ENCODE measurements at places on chromosomes 4 and X. TPM values are rescaled to one million over a fixed set of nuclear protein-coding genes. Genes with fewer than 3 reads are reported as not detected.

Gene MAGED4
- 0.40 TPM for total RNA-seq

DNA sequence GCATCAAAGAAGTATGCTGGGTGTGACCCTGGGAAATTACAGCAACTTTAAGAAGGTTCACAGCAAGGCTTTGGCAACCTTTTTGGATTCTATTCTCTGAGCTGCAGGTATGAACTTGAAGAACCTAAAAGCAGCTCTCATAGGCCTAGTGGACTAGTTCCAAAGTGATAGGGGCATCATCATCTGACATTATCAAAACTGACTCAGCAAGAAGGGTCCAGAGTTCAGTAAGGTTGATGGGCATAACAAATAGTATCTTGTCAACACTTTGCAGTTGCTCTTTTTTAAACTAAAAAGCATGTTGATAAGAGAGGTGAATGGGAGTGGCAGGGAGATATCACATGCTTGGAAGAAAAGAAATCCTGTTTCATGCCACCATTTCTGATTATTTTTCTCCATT lies 249.3 kb downstream of the ZNF674 start:
- DNase-seq: no peak

GRCh38 chr4:128590034-128590740 lies 219.3 kb upstream of the JADE1 start:
- DNase-seq: no peak

Gene TKTL2
- not detected for total RNA-seq

Gene FAM47A
- total RNA-seq: not detected

Gene PRRG1
- total RNA-seq: 9.8 TPM

Gene IL3RA
- 7.6 TPM for total RNA-seq

DNA sequence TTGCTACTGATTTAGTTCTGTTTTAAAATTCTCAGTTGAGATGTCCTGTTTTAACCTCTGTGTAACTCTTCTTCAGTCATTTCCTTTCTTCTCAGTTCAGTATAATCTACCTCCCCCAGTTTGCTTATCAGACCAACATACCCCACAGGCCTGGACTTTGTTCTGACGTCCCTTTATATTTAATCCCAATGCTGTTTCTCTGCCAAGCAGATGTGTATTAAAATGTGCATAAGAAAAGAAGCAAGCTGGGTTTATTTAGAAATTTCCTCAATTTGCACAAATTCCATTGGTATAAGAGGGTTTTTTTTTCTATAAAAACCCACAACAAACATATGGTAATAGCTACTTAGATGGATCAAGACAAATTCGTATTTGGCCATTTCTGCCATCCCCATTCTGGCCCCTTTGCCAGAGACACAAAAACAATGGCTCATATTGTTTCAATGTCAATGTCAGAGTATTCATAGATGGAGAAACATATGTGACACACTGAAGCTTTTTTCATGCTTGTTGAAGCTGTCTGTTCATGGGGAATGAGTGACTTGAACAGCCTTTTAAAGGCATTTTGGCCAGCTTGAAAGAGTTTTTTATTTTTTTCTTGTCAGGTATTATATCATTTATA lies 24.5 kb downstream of the HCCS start:
- DNase-seq: no peak

Gene NLGN3
- total RNA-seq: 0.67 TPM

DNA sequence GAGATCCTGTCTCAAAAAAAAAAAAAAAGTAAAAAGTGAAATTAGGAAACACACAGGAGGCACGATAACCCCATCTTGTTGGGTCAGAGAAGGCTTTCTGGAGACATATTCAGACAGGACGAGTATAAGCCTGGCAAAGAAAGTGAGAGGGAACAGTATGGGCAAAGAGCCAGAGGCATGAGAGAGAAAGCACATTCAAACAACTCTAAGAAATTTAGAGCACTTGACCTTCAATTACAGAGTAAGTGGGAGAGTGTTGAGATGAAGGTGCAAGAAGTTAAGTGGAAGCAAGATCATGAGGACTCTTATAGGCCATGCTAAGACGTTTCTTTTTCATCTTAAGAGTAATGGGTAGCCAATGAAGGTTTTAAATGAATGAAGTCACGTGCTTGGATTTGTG lies 70.4 kb downstream of the ELOVL6 start:
- DNase-seq: no peak

DNA sequence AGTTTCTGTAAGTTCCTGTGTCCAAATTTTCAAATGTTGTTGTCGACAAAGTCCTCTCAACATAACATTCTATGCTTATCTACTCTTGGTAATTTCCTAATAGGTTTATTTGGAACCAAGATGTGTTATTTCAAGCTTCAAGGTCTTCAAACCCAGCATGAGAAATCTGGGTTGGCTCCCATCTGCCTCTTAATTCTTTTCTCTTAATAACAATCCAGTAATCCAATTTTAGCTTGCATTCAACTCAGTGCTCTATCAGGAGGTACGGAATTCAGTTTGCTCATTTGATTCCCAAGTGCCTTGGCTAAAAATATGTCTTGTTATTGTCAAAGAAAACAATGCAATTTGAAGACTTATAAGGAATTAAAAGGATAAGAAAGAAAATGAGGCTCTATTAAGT lies 235.5 kb upstream of the MID1 start:
- DNase-seq: no peak

Gene CACNA1F
- 0.08 TPM for total RNA-seq

All from cardiac septum (tissue), 1 donor.